NCI-H1092 (cell line): ENCODE measurements at places on chromosomes 13 and 19.

DNA sequence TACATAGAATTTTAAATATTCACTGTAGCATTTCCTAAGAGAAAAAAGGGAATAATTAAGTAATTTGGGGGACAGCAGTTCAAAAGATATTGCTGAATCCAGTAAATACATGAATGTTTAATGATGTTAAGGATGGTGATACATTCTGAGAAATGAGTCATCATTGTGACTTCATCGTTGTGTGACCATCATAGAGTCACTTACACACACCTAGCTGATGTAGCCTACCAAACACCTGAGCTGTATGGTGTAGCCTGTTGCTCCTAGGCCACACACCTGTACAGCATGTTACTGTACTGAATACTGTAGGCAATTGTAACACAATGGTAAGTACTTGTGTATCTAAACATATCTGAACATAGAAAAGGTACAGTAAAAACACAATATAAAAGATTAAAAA is 34.8 kb downstream of the ATP7B start:
- DNase-seq = no peak

- DNase-seq = no peak
Observed at GRCh38 chr13:34127523-34127922, 309.6 kb downstream of the RFC3 start.

DNA sequence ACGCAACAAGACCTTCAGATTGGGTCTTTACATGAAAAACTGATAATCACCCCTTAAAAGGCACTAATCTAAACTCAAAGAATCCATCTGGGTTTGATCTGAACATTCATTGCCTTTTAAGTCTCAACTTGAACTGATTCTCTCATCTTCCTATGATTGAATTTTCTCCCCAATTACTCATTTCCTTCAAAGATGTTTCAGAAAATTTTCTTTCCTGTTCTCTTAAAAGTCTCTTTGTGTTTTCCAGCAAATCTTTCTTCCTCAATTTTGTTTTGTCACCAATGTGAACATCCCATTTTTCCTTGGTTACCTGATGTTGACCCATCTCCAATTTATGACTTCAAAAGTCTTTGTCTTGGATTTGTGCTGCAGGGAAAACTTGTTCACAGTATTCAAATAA is 234.3 kb downstream of the DACH1 start:
- DNase-seq = no peak

DNA sequence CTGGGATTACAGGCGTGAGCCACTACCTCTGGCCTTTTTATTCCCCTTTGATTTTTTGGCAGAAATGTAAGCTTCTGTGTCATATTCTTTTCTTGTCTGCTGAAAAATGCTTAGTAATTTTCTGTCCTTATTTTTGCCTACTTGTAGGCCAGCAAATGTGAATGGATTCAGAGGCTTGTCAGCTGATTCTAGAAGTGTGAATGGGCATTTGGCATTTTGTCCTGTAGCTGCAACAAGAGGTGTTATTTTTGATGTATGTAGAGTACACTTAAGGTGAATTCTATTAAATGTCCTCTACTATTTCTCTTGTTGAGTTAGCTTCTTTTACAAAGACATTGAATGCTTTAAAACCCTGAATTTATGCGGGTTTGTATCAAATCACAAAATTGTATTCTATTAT is 50.0 kb downstream of the FRY start:
- no peak for DNase-seq

DNA sequence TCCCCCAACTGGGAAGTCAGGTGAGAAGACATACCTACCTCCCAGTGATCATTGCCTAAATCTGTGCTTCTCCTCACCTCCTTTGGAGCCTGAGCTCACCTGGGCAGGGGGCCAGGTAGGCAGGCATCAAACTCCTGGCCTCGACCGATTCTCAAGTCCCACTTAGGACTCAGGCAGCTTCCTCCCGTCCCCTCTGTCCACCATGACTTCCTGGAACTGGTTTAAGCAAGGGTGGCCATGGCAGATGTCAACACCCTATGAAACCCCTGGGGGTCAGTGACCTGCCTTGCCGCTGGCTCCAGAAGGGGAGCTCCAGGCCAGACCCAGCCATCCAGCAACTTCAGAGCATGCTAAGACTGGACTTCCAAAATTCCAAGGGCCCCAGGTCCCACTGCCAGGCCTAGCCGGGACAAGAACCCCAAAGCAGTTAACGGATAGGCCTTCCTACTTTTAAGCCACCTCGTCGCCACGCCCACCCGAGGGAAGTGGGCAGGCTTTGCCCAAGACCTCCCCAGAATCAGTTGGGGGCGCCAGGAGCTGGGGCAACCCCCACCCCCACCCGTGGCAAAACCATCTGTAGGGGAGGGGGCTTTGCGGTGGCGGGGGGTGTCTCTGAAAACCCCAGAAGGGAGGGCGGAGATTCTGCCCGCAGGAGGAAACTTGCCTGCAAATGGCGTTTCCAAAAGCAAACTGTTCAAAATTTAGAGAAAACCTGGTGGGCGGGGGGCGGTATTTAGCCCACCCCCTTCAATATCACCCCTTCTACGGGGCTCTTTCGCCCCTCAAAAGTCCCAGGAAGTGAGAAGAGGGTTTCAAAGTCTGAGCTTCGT is 657 bp downstream of the PLIN3 start:
- DNase-seq = no peak
